Activated T-helper 9 cell treated with anti-CD3 and anti-CD28 coated beads, Interleukin-2, amount 50 U/mL, for 16 hours (primary cell): ENCODE measurements at places on chromosomes 7 and 10.

GRCh38 chr7:47453093-47454061 is 128.5 kb downstream of the TNS3 start:
- DNase-seq, result no peak

DNA sequence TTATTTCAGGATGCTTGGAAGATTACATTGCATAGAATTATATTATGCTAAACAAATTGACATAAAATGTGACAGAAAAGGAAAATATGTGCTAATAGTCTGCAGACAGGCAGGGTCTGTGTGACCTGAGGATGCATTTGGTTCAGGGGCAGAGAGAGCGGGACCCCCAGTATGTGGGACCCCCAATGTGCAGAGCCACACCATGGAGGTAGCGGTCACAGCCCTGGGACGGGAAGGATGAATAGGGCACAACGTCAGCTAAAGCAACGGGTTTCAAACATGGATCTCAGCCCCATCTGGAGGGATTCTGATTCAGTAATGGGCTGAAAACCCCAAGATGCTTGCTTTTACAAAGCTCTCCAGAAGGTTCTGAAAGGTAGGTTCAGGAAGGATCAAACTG is 251.8 kb upstream of the ADARB2 start:
- DNase-seq, result no peak

GRCh38 chr10:45370202-45370955 is 3.6 kb upstream of the ALOX5 start:
- DNase-seq, result no peak

GRCh38 chr7:1948301-1948796 is 278.3 kb downstream of the ELFN1 start:
- no peak for DNase-seq

DNA sequence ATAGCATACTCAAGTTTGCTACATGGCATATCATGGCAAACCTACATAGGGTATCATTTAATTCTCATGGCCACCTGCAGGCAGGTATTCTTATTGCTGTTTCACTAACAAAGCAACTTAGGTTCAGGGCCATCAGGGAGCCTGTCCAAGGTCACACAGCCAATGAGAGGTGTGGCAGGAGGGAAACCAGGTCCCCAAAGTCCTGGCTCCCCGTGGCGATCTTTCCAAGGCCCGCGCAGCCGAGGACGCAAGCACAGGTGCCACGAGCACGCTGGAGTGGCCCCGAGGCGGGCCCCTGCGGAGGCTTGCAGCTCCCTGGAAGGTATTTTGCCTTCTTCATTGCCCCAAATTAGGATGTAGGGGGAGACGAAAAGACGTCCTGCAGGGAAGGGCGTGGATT is 20.8 kb downstream of the PRKAG2 start:
- DNase-seq, result no peak

DNA sequence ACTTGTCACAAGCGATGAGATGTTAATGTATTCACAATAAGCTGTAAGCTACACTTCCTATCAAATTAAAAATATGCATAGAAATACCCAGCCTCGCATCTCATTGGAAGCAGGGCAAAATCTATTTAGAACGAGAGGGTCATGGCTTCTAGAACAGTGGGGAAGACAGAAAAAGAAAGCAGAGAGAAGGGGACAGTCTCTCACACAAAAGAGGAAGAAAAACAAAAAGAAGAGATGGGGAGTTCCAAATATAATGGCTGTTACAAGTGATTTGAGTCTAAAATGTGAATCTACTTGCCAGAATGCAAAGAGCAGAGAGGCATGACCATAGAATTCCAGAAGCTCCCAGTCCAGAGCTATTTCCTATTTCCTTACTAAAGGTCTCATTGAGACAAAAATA is 13.8 kb downstream of the LRRN3 start:
- DNase-seq, result no peak

- no peak for DNase-seq
Observed at GRCh38 chr7:29588900-29589696, 25.5 kb downstream of the PRR15 start.

DNA sequence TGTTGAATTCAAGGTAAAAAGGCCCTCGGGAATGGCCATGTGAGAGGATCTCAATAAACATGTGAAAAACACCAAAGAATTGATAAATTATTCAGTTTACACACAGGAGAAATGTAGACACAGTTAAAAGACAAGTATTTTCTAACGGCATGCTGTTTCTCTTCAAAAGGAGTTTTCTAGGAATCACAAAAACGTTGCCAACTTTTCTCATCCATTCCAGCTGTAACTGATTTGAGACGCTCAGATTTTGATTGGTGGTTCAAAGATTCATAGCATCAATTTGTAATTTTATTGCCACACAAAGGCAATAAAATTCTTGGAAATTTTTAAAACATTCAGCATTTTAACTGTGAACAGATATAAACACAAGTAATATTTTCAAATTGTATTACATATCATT is 384.9 kb upstream of the PFKP start:
- no peak for DNase-seq

- DNase-seq, result no peak
Observed at GRCh38 chr10:75717126-75717916, 285.9 kb downstream of the LRMDA start.

- no peak for DNase-seq
Observed at GRCh38 chr7:122710916-122711315, 8.2 kb upstream of the RNF148 start.

- DNase-seq, result no peak
Observed at GRCh38 chr10:52481986-52482555, 168.0 kb downstream of the DKK1 start.
